Heart left ventricle (tissue), 16 donors: ENCODE measurements at places on chromosomes 13 and 19.

DNA sequence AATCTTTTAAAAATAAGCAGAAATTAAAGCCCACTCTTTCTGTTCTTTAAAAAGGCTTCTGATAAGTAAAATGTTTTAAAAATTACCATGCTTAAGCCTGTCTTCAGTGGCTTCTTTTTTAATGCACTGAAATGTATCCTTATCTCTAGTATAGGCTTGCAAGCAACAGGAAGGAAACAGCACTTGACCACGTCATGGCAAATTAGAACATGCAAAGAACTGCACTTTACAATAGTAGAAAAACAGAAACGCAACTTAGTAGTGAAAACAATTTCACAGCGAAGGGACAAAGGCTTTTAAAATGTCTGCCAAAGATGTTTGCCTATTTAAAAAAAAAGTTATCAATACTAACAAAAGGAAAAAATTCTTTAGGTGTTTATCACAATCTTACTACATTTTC, 36.3 kb downstream of the ELF1 start:
- H3K36me3 ChIP-seq = no peaks in the 10 kb centered on the region
- peak overlapping the region; percentile 83 for H3K27ac ChIP-seq
- H3K4me1 ChIP-seq = peaks cover 91% of the 10 kb centered on the region
- H3K4me3 ChIP-seq = peak overlapping the region; percentile 24
- DNase-seq = peak; percentile 62

DNA sequence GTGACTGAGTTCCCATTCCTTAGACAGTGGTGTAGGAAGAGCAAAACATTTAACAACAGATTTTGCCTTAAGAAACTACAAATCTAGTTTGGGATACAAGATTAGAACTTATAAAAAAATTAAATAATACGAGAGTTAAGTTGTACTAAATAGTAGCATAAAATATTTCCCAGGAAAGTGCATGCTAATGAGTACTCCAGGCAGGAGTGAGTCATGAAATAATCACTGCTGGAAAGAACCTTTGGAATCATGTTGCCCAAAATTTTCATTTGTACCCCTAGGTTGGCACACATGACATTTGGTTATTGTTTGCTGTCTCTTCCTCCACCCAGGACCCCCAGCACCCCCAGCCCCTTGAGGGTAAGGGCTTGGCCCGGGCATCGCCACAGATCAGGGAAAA, 26.3 kb upstream of the KL start:
- peaks cover 4% of the 10 kb centered on the region for H3K4me1 ChIP-seq
- H3K27me3 ChIP-seq = no peaks in the 10 kb centered on the region
- DNase-seq = no peak
- no peak overlapping the region for H3K4me3 ChIP-seq

DNA sequence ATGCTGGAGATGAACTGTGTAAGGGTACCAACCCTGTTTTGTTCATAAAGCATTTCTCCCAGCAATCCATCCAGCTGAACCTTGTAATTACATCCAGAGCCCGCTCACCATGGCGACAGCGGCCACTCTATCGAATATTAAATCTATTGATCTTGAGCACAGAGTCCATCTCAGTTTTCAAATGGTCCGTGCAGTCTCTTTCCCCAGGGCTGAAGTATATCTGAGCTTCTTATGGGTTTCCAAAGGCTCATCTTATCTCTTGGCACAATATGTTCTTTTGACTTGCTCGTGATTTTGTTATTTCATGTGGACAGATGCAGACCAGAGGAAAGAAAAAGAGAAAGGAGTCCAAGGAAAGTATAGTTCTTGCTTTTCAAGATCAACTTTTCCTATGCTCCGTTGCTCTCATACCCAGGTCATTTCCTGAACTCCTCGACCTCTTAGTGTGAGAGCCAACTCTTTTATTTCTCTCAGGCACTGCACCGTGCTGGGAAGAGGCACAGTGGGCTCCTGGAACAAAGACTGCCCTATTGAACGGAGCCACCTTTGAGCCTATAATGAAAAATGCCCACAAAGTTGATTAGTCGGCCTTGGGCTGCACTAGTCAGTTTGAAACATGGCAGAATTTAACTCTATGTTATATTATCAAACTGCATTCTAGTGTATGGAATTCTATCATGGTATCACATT, 66.7 kb downstream of the RFC3 start:
- H3K4me1 ChIP-seq = no peaks in the 10 kb centered on the region
- H3K4me3 ChIP-seq = no peak overlapping the region
- no peaks in the 10 kb centered on the region for H3K36me3 ChIP-seq
- H3K27me3 ChIP-seq = no peaks in the 10 kb centered on the region
- no peak for DNase-seq

- peak overlapping the region; percentile 20 for H3K4me3 ChIP-seq
- H3K27me3 ChIP-seq = no peaks in the 10 kb centered on the region
- no peaks in the 10 kb centered on the region for H3K4me1 ChIP-seq
- no peaks in the 10 kb centered on the region for H3K36me3 ChIP-seq
- H3K27ac ChIP-seq = no peak overlapping the region
- no peak for DNase-seq
Observed at GRCh38 chr19:48858984-48859710, 9.3 kb downstream of the PLEKHA4 start.
